ENCODE measurements at places on chromosomes 12 and 14.

DNA sequence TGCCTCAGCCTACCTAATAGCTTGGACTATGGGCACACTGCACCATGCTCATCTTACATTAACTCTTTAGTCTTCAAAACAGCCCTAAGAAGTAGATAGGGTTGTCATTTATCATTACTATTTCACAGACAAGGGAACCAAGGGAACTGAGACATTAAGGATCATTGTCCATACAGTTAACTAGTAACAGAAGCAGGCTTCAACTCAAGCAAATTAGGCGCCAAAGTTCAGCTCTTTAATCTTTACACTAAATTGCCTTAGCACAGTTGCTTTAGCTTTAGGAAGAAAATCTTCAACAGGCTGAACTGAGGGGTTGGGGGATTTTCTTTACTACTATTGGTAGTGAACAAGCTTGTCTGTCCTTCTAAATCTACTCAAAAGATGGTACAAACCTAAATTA lies 68.8 kb upstream of the CAND1 start:
- DNase-seq, result no peak

DNA sequence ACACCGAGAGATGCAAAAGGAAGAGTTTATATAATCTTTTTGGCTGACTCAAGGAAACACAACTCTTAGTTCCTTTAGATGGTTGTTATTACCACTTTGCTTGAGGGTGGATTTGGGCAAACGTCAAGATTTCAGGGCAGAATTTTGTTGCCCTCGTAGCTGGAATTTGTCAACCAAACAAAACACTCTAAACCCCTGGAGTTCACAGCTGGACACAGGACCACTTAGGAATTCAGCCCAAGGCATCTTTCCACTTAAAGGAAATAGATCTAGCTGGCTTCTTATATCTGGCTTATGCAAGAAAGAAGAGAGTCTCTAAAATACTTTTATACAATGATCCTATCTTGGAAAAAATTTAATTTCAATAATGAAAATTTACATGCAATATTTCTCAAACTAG lies 237.8 kb upstream of the LRIG3 start:
- DNase-seq, result no peak

- peak; percentile 49 for DNase-seq
Observed at GRCh38 chr12:52171950-52172512, 19.8 kb downstream of the KRT80 start.

DNA sequence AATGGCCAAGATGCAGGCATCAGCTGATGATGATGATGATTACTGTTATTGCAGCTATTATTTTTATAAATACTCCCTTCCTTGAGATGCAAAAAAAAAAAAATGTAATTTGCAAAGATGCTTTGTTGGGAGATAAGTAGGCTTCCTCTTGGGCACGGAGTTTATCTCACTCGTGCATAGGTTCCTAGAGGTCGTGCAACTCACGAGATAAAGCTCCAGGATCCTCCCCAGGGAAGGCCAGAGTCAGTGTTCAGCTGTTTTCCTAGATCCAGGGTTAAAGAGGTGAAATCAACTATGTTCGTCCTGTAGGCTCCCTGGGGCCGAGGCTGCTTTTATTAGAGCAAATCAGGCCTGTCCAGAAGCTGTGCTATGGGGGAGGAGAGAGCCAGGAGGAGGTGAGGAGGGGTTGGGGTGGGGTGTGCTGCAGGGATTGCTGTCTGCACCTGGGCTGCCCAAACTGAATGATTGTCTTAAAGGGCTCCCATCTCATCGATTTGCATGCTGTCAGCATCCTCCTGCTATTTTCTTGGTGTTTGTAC lies 270.3 kb downstream of the NRXN3 start:
- no peak for DNase-seq

DNA sequence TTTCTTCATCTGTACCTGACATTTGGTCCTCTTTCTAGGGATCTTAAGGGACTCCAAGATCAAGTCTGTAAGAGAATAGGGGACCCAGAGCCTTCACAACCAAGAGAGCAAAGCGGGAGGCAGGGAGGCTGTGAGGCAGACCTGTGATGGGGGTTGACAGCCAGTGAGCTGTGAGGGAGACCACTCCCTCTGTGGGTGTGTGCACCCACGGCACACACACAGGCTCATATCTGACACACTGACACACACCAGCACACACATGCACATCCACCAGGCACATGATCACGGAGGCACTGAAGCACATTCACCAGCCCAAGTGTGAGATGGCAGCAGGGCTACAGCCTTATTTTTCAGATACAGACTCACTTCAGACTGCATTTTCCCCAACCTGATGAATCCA lies 55.2 kb downstream of the SPTB start:
- no peak for DNase-seq

DNA sequence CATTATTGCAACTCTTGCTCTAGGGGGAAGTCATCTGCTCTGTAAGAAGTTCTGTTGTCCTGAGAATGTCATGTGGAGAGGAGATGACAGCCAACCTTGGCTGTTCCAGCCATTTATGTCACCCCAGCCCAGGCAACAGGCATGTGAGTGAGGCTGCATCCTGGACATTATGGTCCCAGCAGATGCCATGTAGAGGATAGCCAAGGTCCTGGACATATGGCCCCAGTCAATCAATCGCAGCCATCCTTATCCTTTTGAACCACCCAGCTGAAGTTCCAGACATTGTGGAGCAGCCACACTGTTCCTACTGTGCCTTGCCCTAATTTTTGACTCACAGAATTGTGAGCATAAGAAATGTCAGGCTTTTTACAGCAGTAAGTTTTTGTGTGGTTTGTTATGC lies 84.9 kb downstream of the AVPR1A start:
- no peak for DNase-seq

GRCh38 chr12:3964439-3964838 lies 91.2 kb upstream of the PARP11 start:
- DNase-seq, result no peak

- no peak for DNase-seq
Observed at GRCh38 chr12:109109746-109110350, 6.5 kb upstream of the ACACB start.

DNA sequence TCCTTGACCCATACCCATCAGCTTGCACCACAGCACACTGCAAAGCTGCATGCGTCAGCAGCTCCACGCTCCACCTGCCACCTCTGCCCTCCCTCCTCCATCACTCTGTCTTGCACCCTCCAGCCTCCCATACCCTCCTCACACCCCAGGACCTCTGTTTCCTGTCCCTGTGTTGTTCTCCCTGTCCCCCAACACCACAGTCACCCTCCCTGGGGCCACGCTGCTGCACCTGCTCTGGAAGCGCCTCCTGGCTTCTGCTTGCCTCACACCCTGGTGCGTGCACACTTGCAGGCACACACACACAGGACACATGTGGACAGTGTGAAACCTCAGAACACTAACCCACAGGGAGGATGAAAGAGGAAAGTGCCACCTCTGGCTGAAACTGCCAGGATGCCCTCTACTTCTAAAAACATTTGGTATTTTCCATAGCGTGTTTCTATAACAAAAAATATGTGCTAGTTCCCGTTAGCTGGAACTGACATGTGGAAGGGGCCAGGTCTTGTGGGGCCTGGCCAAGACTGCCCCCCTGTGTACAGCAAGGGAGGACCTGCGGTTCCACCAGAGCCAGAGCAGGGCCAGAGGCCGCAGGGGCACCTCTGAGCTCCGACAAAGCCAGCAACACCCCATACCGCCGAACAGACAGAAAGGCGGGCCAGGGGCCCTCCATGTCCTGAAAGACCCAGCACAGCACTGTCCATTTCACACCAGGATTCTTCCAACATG lies 10.0 kb downstream of the BRF1 start:
- peak; percentile 13 for DNase-seq

GRCh38 chr12:110744151-110744571 lies 1.5 kb upstream of the PPP1CC start:
- DNase-seq, result peak; percentile 8

- no peak for DNase-seq
Observed at GRCh38 chr12:82708061-82708879, 21.6 kb downstream of the TMTC2 start.

DNA sequence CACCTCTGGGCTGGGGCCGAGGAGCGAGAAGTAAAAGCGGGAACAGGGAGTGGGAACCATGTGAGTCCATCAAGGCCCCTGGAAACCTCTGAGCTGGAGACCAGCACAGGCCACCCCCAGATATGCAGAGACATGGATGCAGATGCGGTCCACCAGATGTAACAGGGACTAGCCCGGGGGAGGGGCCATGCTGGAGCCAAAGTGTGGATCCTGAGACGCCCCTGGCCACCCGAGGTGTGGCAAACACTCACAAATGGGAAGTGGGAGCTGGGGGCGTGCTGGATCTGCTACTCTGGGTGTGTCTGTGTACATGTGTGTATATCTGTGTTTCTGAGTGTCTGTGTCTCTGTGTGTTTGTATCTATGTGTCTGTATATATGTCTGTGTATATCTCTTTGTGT lies 12.8 kb downstream of the MYL2 start:
- no peak for DNase-seq

- DNase-seq, result no peak
Observed at GRCh38 chr14:72318648-72319047, 386.4 kb downstream of the RGS6 start.

- no peak for DNase-seq
Observed at GRCh38 chr14:64363265-64363846, 24.8 kb upstream of the MTHFD1 start.

DNA sequence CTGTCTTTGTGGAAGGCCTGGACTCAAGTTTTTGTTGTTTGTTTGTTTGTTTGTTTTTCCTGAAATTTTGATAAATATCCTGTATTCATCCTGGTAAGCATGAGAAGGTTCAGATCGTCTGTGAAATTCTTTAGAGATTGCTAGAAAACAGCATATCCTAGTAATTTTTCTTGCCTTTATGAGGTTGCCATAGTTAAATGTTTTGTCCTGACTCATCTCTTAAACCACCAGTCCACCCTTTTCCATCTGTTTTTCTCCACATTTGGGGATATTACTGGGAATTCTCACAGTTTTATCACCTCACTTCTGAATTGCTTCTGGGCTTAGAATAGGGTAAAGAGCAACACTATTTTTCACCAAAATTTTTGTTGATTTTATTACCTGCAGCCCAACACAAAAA lies 248.3 kb downstream of the FBXL14 start:
- no peak for DNase-seq

Measured in CD14-positive monocyte (primary cell).